Inflammatory macrophage treated with lipopolysaccharide for 4 hours (primary cell): ENCODE measurements at places on chromosomes 2 and 18.

GRCh38 chr2:160295519-160296207 lies 95.6 kb upstream of the ITGB6 start:
- DNase-seq: no peak

DNA sequence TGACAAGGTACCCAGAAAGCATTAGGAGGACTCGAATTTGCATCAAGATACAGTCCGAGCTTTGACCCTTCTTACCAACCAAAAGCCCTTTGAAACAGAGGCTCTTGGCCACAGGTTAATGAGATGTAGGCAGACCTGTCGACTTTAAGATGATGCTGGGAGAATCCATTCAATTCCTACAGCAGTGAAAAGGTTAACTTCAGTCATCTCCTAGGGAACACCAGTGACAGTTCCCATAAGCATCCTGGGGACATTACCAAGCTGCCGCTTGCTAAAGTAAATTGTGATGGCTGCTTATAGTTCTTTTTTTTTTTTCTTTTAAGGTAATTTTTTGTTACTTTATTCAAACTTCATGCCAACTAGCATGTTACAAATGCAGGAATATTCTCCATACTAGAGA lies 379.3 kb downstream of the SOX11 start:
- no peak for DNase-seq

DNA sequence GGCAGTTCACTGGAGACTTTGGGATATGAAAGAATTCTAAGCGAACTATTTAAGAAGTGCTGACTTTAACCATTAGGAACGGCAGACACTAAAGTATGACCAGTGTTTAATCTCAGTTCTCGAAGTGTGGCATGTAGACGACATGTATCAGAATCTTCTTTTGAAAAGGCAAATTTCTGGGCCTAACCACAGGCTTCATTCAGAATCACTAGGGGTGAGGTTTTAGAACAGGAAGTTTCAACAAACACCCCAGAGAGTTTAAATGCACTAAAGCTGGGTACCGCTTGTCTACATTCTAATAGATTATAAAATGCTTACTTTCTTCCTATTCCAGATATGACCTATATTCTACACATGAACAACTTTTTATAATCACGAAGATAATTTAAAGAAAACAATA lies 180.3 kb downstream of the ANKRD44 start:
- DNase-seq: no peak

- no peak for DNase-seq
These were observed 740.2 kb upstream of the ZEB2 start for GRCh38 chr2:145260081-145260480.

- DNase-seq: no peak
These were observed 257.3 kb downstream of the ATAD2B start for GRCh38 chr2:23669413-23670244.

DNA sequence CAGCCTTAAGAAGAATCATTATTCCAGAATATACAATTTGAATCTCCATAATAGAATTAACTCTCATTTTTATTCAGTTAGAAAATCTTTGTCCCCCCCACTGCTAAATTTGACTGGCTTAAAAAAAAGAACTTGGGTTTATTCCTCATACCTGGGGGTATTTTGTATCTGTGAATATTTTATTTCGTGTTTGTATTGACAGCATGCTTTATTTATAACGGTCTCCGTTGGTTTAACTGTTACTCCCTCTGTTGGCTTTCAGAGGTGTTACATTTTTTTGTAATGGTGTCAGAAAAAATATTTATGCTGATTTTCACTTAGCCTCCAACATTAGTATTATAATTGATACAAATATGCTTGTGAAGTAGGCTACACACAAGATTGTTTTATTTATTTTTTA lies 109.1 kb downstream of the HAUS1 start:
- DNase-seq: peak; percentile 40

GRCh38 chr2:142045641-142046040 lies 85.2 kb downstream of the LRP1B start:
- DNase-seq: no peak

DNA sequence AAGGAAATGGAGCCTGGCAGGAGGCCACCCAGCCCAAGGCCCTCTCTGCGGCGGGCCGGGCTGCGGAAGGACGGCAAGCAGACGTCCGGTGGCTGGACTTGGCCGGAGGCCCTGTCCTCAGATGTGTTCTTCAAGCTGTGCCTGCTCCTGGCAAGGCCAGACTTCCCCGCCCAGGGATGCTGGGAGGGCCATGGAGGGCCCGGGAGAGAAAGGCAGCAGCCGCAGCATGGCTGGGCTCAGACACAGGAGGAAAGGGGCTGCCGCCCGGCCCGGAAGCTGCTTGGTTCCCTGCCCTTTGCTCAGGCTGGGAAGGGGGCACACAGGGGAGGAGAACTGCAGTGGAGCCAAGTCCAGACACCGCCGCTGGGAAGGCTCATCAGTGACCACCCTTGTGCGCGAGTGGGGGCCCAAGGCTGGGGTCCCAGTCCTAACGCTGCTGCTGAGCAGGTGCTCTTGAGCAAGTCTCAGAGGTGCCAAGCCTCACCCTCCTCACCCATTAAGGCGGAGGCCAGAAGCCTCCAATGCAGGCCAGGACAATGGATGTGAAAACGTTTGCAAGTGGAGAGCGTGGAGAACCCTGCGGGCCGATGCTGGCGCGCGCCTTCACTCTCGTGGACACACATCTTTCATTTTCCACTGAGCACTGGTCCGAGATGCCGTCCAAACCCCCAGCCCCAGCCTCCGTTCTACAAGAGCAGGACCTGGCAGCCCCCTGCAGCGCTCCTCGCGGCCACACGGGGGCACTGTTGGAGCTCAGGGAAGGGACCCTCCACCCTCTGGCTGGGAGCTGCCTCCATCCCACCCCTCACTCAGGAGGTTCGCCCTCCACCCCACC lies 7.9 kb downstream of the CROCC2 start:
- peak; percentile 15 for DNase-seq

GRCh38 chr2:133314795-133315194 lies 253.5 kb downstream of the NCKAP5 start:
- DNase-seq: no peak

DNA sequence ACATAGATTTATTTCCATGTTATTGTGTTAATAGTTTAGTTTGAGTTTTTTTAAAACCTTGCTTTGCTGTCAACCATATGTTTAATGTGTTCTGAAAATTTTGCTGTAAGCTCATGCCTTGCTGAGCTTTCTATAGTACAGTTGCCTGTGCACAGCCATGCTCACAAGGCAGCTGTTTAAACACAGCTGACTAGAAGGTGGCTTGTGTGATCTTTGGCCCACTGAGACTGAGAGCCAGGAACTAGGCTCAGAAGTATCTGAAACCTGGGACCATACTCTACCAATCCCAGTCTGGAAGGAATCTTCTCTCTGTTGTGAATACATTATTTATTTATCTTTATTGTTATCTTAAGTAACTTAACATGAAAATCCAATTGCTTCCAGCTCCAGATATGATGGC lies 350.5 kb downstream of the KIAA1328 start:
- DNase-seq: no peak

- DNase-seq: peak; percentile 22
These were observed 1.5 kb upstream of the BUB1 start for GRCh38 chr2:110679337-110679707.

DNA sequence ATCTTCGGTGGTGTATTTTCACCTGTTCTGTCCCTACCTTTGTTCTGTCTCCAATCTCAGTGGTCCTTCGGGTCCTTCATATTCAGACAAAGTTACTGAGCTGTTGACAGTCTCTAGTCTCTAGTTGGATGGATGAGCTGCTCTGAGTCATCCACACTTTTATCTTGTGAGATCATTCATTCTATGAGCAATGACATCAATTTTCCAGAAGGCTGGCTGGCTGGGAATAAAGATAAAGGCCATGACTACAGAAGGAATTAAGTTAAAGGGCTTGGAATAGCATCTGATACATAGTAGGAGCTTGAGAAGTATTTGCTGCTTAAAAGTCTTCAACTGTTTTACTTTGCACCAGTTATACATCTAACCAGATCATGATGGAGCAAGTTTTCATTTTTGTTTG lies 43.1 kb upstream of the SLC39A10 start:
- DNase-seq: peak; percentile 34
